Muscle of back (tissue), 13 donors: ENCODE measurements at places on chromosomes 7 and 10.
A peak's percentile ranks its signal among the peaks of the same experiment; 100 is the strongest.

DNA sequence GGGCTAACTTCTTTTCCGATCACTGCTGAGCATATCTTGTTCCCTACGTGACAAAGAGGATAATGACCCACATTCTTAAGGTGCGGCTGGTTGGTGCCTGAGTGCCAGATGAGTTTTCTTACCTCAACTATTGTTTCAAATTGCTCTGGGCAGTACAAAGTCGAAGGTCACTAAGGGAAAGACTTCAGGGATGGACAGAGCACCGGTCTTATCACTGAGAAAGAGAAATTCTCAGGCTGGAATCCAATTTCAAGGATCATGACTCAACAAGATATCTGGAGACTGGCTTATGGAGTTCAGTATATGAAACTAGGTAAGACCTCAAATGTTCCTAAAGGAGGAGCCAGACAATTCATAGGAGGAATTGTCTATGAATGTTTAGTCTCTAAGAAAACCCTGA, 780.3 kb downstream of the SUGCT start:
- DNase-seq: no peak

- DNase-seq: no peak
Measured at GRCh38 chr7:2472739-2473138, 3.5 kb downstream of the GRIFIN start.

DNA sequence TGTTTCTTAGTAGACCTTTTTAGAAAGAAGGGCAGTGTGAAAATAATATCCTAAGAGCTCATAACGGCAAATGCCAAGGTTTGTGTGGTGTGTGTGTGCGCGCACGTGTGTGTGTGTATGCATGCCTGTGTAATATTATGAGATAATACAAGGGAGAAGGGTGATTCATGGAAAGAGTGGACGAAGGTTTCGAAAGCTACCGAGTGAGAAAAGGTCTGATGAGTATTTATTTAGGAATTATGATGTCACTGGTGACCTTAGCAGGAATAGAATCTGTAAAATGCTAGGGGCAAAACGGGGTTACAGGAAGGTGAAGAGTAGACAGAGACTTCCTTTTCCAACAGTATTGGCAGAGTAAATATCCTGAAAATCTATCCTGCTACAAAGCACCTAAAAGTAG, 107.3 kb downstream of the AHR start:
- no peak for DNase-seq

- DNase-seq: no peak
Measured at GRCh38 chr10:93028883-93029282, 31.7 kb upstream of the CYP26C1 start.

DNA sequence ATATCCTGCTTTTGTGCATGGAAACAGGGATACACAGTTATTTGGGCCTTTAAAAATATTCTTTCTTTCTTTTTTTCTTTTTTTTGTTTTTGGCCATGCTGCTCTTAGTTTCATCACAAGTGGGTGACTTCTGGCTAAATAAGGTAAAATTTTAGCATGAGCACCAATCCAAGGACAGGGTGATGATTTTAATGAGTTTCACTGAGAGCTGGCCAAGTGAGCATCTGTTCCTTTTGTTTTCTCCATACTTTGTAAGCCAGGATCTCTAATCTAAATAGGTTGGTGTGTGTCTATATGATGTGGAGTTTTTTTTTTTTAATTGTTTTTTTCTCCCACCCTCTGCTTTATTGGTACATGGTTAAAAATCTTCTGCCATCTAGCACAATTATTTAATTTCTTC, 106.8 kb downstream of the POLL start:
- no peak for DNase-seq

DNA sequence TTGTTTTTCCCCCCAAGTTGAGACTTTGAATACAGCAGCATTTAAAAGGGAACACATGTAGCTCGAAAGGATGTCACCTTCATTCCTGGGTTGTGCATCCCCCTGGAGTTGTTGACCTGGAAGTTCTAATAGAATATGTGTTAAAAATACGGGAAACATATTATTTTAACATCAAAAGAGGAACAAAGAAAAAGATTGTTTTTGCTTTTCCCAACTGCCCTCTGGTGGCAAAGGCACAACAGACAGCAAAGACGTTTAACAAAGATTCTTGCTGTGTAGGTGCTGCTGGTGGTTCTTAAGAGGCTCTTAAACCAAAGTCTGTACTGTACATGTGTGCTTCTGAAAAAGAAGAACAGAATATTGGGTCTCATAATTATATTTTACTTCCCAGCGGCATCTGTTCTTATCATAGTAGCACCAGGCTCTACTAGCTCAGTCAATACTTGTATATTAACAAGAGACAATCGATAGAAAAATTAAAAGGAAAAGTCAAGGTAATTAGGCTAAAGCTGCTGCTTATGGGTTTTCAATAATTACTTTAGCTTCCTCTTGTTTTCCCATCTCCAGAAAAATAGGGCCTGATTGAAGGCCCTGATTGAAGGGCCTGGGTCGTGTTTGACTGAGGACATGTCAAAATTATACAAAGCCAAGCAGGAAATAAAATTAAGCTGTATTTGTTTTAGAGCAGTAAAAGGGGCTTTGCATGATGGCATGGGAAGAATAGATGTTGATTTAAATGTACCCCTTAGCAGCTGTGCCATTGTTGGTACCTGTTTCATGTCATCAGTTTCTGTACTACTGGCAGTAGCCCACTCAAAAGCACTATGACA, 384.2 kb upstream of the LRGUK start:
- DNase-seq: peak; percentile 33
